ENCODE measurements at places on chromosomes 4 and X.

DNA sequence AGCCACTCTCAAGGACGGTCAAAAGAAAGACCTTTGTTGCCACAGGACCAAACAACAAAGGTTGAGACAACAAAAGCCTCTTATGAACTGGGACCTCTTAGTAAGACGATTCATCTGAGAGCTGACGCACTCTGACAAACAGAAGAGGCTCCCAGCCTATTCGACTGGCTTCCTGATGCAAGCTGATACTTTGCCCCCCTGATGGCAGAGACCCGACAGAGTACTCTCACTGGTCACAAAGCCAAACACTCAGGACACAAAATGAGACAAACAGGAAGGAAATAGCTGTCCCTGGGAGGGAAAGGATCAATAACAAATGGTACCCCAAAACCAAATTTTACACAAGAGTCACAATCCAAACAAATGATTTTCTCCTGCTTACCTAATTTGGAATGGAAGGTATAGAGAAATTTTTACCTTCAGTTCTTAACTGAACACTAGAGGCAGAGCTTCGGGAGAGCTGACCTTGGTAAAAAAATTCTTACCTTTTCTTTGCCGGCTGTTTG lies 75.2 kb upstream of the PLAC8 start:
- no peak for DNase-seq

- no peak for DNase-seq
These were observed 42.1 kb upstream of the USP46 start for GRCh38 chr4:52701207-52701606.

- DNase-seq: no peak
These were observed 114.1 kb downstream of the SLC10A7 start for GRCh38 chr4:146407669-146408084.

DNA sequence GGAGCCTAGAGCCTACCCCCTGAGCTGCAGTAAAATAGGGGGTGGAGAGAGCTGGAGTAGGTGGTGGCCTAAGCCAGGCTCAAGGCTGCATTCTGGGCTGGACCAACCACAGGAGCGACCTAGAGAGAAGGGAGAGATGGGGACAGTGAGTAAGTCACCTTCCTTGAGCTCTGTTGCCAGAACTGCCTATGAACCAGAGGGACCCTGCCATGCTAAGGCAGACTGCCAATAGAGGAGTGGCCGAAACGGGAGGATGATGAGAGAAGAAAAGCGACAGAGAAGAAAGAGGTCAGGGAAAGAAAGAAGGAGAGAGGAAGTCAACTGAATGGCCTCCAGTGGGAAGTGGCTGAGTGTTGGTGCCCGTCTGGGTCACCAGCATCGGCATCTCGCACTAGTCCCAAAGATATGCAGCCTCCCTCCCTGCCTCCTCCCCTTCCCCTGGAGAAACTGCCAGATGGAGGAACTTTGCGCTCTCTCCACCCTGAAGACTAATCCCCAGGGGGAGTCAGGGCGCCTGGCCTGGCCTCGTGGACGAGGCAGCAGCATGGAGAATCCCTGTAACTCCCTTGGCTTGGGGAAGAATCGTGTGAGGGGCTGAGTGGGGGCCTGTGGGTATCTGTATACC lies 28.8 kb downstream of the ELF4 start:
- no peak for DNase-seq

GRCh38 chr4:181966104-181966551 lies 277.1 kb upstream of the TENM3 start:
- no peak for DNase-seq

GRCh38 chr4:1375761-1376322 lies 28.8 kb downstream of the UVSSA start:
- DNase-seq: no peak

- DNase-seq: no peak
These were observed 80.6 kb upstream of the CXXC4 start for GRCh38 chr4:104575278-104575677.

GRCh38 chr4:36254371-36254770 lies 10.1 kb upstream of the ARAP2 start:
- DNase-seq: no peak

DNA sequence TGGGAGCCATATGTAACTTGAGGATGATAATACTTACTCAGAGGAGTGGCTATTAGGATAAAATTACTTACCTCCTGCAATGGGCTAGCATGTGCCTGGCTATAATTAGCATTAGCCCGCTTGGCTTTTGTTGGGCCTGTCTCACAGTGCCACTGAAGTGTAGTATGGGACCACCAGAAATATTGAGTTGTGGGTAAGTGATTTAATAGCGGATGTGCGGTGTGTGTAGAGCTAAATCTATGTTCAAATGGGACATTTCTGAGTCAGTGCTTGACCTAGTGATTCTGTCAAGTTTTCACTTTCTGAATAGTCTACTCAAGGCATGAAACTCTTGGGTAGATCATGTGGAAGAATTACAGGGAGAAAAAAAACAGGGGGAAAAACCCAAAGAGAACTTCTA lies 3.5 kb upstream of the CLNK start:
- no peak for DNase-seq

DNA sequence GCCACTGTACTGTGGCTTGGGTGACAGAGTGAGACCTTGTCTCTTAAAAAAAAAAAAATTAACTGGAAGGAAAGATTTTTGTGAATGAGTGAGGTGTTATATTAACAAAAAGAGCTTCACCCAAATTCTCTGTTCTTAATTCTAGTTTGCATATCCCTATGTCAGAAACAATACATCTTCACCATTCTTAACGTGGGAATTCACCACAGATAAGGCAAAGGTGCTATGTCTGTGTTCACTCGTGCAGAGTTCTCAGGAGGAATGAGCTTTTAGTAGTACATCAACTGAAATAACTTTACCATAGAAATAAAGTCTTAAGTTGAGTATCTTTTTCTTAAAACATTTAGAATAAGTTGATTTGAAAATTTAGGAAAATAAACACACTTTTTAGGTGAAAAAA lies 135.1 kb downstream of the RAPGEF2 start:
- no peak for DNase-seq

Measured in right lobe of liver (tissue), 6 donors.